ENCODE measurements at places on chromosomes 2 and 18.

- no peak for DNase-seq
Measured at GRCh38 chr2:218026244-218026643, 23.4 kb upstream of the TNS1 start.

- DNase-seq, result no peak
Measured at GRCh38 chr2:232537499-232537898, 2.0 kb upstream of the CHRNG start.

- no peak for DNase-seq
Measured at GRCh38 chr18:56815926-56816325, 164.8 kb downstream of the WDR7 start.

DNA sequence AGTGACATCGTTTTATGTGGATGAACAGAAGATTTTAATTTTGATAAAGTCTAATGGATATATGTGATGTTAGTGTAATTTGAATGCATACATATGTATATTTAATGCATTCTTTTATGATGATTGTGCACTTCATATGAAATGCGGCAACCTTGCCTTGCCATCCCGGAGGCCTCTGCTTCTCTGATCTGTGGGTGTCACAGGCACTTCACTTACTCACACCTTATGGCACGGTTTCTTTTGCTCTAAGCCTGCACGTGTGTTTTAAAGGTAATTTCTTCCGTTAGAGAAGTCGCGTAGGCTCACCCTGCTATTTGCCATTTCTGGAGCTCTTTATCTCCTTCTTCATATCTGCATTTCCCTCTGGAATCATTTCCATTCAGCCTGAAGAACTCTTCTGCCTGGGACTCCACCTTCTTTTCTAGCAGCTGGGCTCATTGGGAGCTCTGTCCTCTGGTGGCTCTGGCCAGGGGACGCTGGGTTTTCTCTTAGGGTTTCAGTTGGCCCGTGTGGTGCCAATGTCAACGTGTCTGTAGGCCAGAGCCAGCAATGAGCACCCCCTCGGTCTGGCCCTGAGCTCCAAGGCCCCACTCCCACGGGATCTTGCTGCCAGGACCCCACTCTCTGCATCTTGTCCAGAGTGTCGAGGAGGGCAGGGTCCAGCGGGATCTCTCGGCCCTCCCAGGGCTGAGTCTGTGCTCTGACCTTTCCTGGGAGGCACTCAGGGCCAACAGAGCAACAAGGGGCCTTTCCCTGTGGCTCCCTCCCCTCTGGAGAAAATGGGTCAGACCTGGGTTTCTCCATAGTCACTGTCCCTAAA, 97.3 kb downstream of the RTP5 start:
- no peak for DNase-seq

GRCh38 chr2:211957799-211958198, 580.8 kb downstream of the ERBB4 start:
- no peak for DNase-seq

DNA sequence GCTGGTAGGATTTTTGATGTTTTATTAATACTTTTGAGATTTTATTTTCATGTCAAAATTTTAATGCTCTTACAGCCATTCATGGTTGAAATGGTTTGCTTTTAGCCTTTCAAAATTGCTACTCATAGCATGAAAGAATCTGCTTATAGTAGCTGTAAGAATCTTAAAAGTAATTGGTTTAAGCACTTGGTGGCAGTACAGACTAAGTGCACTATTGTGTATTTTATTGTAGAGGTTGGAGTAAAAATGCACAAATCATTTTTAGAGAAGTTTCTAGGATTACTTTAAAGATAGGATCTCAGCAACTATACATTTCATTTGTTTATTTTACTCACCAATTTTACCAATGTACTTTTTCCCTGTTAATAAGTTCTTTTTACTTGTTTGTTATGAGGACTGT, 205.8 kb downstream of the SPAG16 start:
- DNase-seq, result no peak

GRCh38 chr2:100513650-100514049, 43.4 kb downstream of the NMS start:
- DNase-seq, result no peak

- DNase-seq, result no peak
Measured at GRCh38 chr18:36547544-36547943, 250.0 kb downstream of the FHOD3 start.

GRCh38 chr2:10277293-10278028, 25.2 kb upstream of the HPCAL1 start:
- no peak for DNase-seq

GRCh38 chr2:86706220-86706619, 13.9 kb upstream of the RMND5A start:
- DNase-seq, result no peak

GRCh38 chr2:8514796-8515758, 166.8 kb upstream of the ID2 start:
- peak; percentile 42 for DNase-seq

GRCh38 chr2:17976871-17977746, 98.6 kb downstream of the KCNS3 start:
- no peak for DNase-seq

DNA sequence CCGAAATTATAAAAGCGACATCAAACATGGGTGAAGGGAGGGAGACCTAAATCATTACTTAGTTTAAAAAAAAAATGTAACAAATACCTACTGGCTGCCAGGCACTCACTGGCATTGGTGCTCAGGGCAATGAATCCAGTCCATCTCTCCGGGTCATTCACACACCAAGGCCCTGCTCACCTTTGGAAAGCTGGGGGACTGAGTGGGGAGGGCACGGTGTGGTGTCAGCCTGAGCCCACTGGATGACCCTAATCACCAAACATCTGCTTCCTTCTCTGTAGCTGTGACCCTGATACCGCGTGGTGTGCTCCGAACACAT, 336 bp upstream of the DDX1 start:
- DNase-seq, result no peak

- DNase-seq, result no peak
Measured at GRCh38 chr2:177275743-177276055, 11.2 kb upstream of the NFE2L2 start.

DNA sequence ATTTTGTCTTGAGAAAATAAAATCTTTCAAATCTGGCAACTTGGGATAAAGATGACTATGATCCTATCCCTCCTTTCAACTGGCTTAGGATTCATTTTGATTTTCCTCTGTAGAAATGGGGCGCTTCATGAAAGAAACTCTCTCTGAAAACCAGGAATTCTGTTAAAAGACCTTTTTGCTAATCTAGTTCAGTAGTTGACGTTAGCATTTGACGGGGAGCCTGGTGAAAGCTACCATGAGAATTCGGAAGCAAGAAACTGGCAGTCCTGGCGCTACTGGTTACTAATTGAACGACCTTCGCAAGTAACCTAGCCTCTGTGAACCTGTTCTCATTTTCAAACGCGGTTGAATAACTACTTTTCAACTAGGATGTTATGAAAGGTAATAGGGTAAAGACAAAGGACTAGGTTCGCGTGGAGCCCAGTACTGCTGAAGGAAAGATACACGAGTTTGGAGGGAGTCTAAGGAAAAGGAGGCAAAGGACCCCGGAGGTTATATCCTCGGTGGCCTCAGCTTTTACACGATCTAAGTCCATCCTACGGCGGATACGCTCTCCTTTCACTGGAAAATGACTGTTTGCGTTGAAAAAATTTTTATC, 604 bp upstream of the STK11IP start:
- no peak for DNase-seq

DNA sequence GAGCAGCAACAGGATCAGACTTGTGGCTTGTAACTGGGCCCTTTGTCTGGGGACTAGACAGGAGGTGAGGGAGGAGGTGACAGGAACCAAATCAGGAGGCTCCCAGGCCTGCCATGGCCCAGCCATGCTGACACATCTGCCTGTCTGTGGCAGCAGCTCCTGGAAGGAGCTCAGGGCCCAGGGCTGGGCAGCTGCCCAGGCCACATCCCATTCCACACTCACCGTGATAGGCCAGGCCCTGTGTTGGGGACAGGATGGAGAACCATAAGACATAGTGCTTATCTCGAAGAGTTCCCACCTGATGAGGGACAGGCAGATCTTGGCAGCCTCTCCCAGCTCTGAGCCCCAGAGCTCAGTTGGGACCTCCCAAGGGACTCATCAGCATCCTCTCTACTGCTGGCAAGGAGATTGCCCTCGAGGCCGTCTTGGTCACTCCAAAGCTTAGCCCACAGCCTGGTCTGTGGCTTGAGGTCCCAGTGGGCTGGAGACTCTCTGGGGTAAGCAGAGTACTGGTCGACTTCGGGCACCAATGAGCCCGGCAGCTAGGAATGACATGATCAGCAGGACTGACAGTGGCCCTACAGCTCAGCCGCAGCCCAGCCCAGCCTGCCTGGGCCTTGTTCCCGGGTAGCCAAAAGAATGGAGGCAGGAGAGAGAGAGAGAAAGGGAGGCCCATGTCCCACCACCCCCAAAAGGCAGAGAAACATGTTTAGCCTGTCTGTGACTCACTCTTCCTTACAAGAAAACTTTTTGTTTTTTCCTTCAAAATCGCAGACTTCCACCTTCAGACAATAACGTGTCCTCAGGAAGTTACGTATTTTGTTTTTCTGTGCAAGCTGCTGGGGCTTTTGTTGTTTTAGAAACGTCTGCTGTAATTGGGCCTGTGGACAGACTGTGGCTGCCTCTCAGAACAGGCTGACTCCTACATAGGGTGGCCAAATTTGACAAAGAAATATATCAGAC, 82.1 kb downstream of the HS1BP3 start:
- DNase-seq, result no peak

GRCh38 chr2:26705126-26705525, 12.6 kb downstream of the KCNK3 start:
- DNase-seq, result no peak

GRCh38 chr2:135561925-135562324, 30.6 kb downstream of the R3HDM1 start:
- no peak for DNase-seq

DNA sequence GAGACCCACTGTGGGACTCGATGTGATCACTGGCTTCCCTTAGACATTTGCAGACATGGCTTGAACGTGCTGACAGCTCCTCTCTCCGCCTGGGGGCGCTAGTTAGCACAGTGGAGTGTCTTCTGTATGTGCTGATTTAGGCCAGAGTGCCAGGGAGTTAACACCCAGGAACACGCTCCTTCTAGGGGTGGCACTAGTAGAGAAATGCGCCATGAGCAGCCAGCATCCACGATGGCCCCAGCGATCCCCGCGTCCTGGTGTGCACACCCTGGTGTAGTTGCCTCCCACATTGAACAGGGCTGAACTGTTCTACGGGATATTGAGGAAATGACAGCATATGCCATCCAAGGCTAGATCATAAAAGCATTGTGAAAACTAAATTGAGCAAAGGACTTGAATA, 11.4 kb upstream of the NMUR1 start:
- DNase-seq, result no peak

DNA sequence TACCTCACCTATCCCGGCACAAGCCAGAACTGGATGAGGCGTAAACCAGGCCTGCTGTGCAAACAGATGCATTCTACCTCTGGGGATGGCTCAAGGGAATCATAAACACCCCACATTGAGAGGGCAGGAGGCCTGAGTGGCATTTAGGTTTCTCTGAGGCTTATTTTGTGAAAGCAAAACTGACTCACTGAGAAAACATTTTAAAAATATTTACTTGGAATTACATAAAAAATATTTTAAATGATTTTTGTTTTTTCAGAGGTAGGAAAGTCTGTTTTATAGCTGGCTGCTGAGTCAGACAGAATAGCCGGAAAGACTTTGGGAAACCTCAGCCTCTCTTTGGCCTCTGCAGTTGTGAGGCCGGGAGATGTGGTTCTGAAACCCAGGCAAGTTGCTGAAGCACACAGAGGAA, 244.1 kb downstream of the NCKAP5 start:
- DNase-seq, result no peak

DNA sequence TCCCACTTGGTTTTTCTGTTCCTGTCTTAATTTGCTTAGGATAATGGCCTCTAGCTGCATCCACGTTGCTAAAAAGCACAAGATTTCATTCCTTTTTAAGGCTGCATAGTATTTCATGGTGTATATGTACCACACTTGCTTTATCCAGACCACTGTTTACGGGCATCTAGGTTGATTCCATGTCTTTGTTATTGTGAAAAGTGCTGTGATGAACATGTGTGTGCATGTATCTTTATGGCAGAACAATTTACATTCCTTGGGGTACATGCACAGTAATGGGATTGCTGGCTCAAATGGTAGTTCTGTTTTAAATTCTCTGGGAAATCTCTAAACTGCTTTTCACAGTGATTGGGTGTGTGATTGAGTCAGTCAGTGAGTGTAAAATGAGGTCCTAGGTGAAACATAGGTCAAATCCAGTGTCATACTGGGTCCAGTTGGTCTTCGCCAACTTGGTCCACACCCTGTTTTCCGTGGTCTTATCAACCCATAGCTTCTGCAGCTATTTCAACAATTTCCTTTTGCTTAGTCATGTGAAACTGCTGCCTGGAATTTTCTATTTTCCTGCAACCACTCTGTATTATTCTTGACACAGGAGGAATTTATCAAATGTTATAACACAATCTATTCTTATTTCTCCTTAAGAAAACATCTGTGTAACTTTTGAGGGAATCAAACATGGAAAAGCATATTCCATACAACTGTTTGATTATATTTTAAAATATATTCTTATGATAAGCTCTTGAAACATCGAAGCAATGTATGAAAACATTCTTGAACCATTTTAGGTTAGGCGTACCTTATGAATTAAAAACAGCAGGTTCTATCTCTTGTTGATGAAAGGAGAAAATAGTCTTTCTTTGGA, 82.9 kb downstream of the ADCYAP1 start:
- no peak for DNase-seq

- no peak for DNase-seq
Measured at GRCh38 chr18:68215931-68216330, 499.0 kb downstream of the TMX3 start.

- DNase-seq, result no peak
Measured at GRCh38 chr2:30778611-30779010, 28.6 kb downstream of the CAPN13 start.

GRCh38 chr2:85428343-85428881, 9.9 kb downstream of the SH2D6 start:
- DNase-seq, result no peak

DNA sequence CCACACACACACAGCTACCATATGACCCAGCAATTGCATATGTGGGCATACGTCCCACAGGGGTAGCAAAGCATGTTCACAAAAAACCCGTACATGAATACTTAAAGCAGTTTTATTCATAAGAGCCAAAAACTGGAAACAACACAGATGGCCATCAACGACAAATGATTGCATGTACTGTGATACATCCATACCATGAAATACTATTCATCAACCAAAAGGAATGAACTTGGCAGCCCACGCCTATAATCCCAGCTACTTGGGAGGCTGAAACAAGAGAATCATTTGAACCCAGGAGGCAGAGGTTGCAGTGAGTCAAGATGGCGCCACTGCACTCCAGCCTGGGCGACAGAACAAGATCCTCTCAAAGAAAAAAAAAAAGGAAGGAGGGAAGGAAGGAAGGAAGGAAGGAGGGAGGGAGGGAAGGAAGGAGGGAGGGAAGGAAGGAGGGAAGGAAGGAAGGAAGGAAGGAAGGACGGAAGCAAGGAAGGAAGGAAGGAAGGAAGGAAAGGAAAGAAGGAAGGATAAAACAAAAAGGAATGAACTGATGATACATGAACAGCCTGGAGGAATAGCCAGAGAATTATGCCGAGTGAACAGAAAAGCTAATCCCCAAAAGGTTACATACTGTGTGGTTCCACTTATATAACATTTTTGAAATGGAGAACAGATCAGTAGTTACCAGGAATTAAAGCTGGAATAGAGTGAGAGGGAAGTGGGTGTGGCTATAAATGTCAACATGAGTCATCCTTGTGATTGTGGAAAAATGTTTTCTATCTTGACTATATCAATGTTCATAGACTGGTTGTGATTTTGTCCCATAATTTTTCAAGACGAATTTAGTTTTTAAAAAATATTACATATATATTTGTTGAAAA, 19.6 kb upstream of the YPEL5 start:
- DNase-seq, result no peak

All from stimulated activated CD8-positive, alpha-beta memory T cell treated with anti-CD3 and anti-CD28 coated beads, Interleukin-4, amount 100 ng/mL, for 24 hours (primary cell).